ENCODE measurements at places on chromosomes 5 and 9.

DNA sequence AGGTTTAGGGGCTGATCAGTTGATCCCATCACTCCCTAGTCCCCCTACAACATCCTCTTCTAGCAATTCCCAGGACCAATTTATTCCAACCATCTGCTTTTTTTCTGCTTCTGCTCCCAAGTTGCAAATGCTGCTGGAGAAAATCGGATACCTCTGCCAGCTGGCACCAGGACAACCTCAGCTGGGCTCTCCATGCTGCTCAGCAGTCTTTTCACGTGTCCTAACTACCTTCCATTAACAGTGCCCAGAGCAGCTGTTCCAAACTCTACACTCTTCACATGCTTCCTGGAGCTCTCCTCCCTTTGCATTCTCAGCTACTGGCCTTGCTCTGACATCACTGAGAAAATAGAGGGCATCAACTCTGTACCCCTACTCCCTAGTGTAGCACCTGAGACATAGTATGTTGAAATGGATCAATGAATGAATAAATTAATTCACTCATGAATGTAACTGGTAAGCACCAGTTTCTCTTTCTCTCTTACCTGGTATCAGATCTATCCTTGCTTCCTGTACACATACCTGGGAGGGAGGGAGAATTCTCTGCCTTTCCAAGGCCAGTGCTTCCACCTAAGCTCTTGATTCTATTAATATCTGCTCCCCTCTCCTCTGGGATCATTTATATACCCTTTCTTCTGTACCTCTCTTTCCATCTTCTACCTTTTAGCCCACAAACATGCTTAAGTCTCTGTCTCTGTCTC is 191.0 kb downstream of the RAB3C start:
- DNase-seq, result no peak

DNA sequence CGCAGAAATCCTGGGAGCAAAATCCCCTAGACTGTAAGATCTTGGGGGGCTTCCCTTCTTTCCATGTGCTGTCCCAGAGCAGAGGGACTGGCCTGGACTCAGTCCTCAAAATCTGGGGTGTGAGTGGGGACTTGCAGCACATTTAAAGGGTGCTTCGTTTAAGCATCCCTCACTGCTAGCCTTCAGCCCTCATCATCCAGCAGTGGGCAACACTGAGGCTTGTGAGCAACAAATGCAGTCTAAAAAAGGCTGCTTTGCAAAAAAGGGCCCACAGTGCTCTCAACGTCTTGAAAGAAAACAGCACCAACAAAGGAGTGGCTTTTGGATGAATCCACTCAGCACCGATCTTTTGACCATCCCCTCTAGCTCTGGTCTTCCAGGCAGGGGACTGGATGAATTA is 128.3 kb upstream of the TBC1D2 start:
- DNase-seq, result no peak

DNA sequence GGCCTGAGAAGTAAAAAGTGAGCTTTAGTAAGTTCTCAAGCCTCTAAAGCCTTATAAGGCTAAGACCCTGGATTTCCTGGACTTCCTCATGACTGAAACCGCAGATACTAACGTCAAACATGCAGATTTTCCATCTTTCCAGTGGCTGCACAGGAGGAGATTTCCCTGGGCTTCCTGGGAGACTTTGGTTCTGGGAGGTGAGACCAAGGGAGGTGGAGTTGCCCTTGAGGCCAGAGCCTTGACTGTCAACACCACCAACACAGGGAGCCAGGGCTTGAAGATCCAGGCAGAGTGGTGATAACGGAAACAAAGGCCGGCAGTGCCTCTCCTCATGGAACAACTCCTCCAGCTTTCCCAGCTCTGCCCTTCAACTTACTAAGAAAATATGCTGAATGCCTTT is 144.7 kb upstream of the LRRTM2 start:
- DNase-seq, result no peak

DNA sequence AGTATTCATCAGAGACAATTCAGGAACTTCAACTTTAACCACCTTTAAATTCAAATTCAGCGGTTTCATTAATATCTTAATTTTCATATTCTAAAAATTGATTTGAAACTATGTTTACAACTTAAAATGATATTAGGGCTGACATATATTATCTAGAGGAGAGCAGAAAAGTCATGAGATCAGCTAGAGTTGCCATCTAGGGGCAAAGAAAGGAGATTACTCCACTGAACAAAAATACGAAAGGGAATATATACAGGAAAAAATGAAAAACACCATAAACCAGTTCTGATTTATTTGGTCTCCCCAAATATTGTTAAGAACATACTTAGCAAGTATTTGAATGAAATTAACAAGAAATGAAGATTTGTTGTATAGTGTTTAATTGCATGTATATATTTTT is 946.3 kb downstream of the DTWD2 start:
- no peak for DNase-seq

- DNase-seq, result no peak
Observed at GRCh38 chr9:35395076-35395705, 94.7 kb upstream of the RUSC2 start.

- no peak for DNase-seq
Observed at GRCh38 chr5:78761840-78762239, 113.3 kb upstream of the LHFPL2 start.

DNA sequence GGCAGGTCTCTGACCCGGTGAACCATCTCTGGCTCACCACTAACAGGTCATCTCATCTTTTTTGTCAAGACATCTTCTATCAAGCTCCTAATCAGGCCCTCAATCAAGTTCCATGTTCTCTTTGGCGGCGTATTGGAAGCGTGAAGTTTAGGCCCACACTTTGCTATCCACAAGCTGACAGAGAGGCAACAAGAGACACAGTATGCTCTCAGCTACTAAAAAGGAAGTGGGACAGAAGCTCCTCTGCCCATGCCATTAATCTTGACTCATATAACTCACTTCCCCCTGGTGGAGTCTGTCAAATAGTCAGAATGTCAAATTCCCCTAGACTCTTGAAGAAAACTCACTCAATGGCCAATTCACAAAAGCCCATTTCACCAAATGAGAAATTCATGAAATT is 77.6 kb upstream of the TMC1 start:
- DNase-seq, result no peak

- no peak for DNase-seq
Observed at GRCh38 chr5:115435778-115436712, 108.5 kb downstream of the FEM1C start.

DNA sequence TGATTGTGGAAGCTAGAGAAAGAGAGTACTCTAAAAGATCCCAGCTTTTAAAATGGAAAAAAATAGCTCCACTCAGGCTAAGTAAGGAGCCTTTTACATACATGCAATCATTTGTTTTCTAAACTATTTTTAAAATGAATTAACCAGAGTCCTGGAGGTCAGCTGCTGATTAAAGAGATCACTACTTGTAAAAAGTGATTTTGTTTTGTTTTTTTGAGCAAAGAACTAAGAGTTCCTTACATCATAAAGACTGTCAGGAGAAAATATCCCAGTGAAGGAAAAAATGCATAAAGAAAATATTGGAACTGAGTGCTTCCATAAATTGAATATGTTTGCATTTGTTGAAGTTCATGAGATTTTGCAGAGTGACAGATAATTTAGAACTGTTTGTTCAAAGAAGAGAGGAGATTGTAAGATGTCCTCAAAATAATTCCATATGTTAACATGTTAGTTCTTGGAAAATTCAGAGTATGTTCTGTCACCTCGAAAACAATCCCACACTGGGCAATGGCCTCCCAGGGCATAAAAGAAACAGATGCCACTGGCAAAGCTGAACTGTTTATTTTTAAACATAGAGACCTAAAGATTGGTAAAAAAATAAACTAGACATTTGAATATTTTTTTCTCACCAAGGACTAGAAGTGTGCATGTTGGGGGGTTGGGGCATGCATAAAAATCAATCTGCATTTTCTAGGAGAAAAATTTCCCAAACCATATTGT is 264.7 kb downstream of the NPR3 start:
- no peak for DNase-seq

GRCh38 chr5:54398191-54398590 is 57.3 kb upstream of the HSPB3 start:
- DNase-seq, result no peak

- no peak for DNase-seq
Observed at GRCh38 chr5:169299663-169300467, 1.1 kb downstream of the SLIT3 start.

- DNase-seq, result peak; percentile 64
Observed at GRCh38 chr9:95127249-95128176, 190.0 kb downstream of the FANCC start.

- DNase-seq, result no peak
Observed at GRCh38 chr5:173891308-173892116, 3.4 kb downstream of the CPEB4 start.

DNA sequence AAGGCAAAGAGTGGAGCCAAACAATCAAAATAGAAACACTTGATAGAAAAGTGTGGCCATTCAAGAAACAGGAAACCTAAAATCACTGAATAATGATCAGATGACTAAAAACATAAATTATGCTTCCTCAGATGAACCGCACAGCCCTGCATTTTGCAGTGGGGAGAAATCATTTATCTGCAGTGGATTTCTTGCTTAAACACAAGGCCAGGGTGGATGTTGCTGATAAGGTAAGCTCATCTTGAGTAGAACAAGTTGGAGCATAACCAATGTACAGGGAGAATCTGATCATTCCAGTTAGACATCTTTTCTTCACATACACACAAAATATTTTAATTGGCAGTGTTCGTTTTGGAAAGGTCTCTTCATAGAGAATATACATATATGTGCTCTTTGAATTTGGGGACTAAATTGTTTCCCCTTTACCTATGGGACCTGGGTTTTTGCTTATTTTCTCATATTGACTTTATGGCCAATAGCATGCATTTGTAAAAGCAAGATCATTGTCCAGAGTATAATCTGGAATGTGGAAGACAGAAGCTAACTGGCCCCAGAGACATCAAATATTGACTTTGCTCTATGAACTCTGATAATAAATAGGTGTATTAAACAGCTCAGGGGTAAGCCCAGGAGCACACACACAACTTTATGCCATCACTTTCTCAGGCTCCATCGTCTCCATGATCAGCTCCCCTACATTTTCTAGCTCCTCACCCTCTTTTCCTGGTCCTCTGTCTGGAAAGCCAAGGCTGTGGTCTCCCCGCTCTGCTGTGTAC is 9.1 kb downstream of the ANKDD1B start:
- DNase-seq, result no peak

DNA sequence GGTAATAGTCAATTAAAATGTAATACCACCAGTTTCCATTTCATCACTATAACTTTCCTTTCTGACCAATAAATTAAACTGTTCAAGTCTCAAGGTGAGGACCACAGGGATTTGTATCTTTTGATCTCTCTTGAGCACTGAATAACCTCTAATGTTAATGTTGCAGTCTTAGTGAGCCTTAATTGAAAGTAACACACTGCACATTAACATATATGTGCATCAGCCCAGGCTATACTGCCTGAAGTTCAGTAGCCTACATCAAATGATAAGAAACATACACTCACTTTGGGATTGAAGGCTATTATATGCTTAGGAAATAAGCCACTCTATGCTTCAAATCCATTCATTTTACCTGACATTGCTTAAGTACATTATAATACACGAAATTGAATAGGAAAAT is 311.0 kb upstream of the DAP start:
- DNase-seq, result no peak

DNA sequence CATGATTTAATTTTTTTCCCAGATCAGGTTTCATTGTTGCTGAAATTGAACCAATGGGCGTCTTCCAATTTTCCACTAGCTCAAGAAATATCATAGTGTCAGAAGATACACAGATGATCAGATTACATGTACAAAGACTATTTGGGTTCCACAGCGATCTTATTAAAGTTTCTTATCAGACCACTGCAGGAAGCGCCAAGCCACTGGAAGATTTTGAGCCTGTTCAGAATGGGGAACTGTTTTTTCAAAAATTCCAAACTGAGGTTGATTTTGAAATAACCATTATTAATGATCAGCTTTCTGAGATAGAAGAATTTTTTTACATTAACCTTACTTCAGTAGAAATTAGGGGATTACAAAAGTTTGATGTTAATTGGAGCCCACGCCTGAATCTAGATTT is 251.6 kb downstream of the ADGRV1 start:
- DNase-seq, result no peak

DNA sequence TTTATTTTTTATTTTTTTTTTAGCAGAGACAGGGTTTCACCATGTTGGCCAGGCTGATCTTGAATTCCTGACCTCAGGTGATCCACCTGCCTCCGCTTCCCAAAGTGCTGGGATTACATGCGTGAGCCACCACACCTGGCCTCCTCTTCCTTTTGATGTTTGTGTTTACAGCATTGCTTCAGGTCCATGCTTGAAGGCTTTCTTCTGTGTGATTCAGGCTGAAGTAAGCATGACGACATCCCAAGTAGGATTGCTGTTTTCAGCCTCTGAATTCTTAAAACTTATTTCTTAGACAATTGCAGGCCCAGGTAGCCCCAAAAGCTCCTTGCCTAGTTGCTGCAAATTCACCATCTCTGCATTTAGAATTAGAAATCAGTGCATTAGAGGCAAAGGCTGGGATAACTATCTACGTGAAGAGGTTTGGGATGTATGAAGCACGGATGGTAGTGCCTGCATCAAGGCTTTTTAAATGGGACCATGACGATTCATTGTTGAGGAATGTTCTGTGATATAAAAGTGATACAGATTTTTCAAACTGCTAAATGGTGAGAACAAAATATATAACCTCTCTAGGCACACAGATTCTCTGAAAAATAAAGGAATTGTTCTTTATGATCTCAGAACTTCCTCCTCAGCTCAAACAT is 3.0 kb upstream of the ETF1 start:
- no peak for DNase-seq

- DNase-seq, result no peak
Observed at GRCh38 chr5:74169701-74170100, 470.8 kb downstream of the ENC1 start.

- DNase-seq, result no peak
Observed at GRCh38 chr9:75414371-75415160, 326.3 kb downstream of the OSTF1 start.

DNA sequence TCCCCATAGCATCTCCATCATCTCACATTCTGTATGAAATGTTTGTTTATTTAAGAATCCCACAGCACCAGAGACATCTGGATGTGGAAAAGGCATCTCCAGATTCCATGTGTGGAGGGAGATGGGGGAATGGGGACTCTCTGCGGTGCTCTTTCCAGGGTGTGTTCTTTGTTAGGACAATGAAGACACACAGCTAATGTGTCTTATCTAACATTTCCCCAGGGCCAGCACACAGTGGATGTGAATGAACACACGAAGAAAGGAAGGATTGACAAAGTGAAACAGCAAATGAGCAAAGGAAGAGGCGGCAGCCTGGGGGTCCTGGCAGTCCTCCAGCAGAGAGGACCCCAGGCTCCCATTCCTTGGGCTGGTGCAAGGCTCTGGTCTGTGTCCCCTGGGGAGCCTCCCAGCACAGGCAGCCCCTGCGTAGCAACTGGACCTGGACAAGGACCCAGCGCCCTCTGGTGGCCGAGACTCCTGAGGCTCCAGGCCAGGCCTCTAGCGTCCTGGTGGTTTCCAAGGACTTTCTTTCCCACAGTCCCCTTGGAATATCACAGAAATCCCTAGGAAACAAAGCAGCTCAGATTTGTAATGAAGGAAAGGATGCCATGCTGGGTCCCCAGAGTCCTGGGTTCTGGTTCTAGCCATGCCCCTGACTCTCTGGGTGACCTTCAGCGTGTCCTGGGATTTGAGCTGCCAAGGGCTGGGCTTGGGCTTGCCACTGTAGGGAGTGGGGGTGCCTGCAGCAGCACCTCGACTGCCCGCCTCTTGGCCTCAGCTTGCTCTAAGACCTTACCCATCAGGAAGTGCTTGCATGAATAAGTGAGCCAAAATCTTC is 3.5 kb upstream of the PDLIM7 start:
- peak; percentile 82 for DNase-seq

GRCh38 chr9:27383524-27383923 is 86.6 kb upstream of the EQTN start:
- DNase-seq, result no peak

All from stimulated activated CD4-positive, alpha-beta T cell treated with anti-CD3 and anti-CD28 coated beads, TNF-alpha, amount 100 ng/mL, for 48 hours (primary cell).